ENCODE measurements at places on chromosomes 4 and X. TPM values are rescaled to one million over a fixed set of nuclear protein-coding genes. Genes with fewer than 3 reads are reported as not detected.

PCDH7 gene
- polyA plus RNA-seq: not detected

SPOCK3 gene
- not detected for polyA plus RNA-seq

CPE gene
- 1,053 TPM for polyA plus RNA-seq

EDA2R gene
- polyA plus RNA-seq: 10.9 TPM

MSMO1 gene
- polyA plus RNA-seq: 138 TPM

FAAH2 gene
- 2.1 TPM for polyA plus RNA-seq

PASD1 gene
- polyA plus RNA-seq: not detected

GPC4 gene
- polyA plus RNA-seq: 0.38 TPM

EXOC1L gene
- polyA plus RNA-seq: not detected

RNF128 gene
- polyA plus RNA-seq: 43.5 TPM

CXCL5 gene
- polyA plus RNA-seq: not detected

CXCL3 gene
- polyA plus RNA-seq: not detected
